Heart left ventricle (tissue), 16 donors: ENCODE measurements at places on chromosomes 2 and 18. TPM values are rescaled to one million over a fixed set of nuclear protein-coding genes. Genes with fewer than 3 reads are reported as not detected.
A peak's percentile ranks its signal among the peaks of the same experiment; 100 is the strongest.

Gene CRIM1
- total RNA-seq, result 89.9 TPM

Gene MTLN
- 145 TPM for total RNA-seq

Gene TGFBRAP1
- total RNA-seq, result 16.1 TPM

Gene NOL4
- total RNA-seq, result not detected

Gene REG3A
- not detected for total RNA-seq

Gene MATN3
- total RNA-seq, result not detected

- no peak overlapping the region for H3K27ac ChIP-seq
- H3K27me3 ChIP-seq, result no peaks in the 10 kb centered on the region
- no peak overlapping the region for H3K4me3 ChIP-seq
These were observed 525.4 kb downstream of the PIK3C3 start for GRCh38 chr18:42480441-42480840.

DNA sequence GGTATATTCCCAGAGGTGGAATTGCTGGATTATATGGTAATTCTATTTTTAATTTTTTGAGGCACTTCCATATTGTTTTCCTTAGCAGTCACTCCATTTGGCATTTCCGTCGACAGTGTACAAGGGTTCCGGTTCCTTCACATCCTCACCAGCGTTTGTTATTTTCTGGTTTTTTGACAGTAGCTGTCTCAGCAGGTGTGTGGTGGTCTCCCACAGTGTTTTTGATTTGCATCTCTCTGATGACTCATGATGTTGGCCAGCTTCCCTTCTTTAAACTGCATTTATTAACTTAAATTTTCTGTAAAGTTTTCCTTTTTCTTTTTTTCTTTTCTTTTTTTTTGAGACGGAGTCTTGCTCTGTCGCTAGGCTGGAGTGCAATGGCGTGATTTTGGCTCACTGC, 19.7 kb downstream of the SH3BP4 start:
- H3K27ac ChIP-seq, result no peak overlapping the region
- H3K4me3 ChIP-seq, result no peak overlapping the region
- no peaks in the 10 kb centered on the region for H3K36me3 ChIP-seq
- peaks cover 10% of the 10 kb centered on the region for H3K4me1 ChIP-seq
- no peak for DNase-seq

DNA sequence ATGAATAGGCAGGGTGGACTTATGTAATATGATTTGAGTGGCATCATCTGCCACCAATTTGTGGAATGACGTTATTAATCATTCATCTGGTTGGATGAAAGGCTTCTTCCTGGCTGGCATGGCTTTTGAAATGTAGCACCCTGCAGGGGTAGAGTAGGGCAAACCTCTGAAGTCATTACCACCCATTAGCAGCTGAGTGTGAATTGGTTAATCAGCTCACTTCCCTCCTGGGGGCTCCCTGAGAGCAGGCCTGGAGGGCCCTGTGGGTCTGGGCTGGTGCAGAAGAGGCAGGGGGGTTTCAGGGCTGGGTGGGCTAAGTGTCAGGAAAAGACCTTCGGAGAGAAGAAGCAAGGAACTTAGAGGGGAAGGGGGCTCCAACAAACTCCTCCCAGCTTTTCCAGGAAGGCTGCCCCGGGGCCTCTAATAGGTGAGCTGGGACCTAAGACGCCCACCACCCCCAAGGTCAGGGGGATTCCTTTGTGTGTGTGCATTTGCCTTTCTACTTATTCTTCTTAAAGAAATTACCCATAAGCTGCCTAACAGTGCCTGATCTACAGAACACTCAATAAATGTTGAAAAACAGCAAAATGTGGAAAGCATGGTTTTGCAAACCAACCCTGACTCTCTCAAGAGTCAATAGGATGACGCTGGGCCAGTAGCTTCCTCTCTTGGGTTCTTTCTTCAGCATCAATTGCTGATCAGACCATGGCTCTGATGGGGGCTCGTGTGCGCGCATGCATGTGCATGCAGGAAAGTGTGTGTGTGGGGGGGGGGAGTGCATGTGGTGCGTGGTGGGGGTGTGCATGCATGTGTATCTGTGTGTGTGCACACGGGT, 49.7 kb upstream of the ZNF516 start:
- H3K4me3 ChIP-seq, result no peak overlapping the region
- no peaks in the 10 kb centered on the region for H3K27me3 ChIP-seq
- no peak overlapping the region for H3K27ac ChIP-seq
- H3K36me3 ChIP-seq, result no peaks in the 10 kb centered on the region
- H3K4me1 ChIP-seq, result no peaks in the 10 kb centered on the region

GRCh38 chr2:20143263-20143662, 81.7 kb downstream of the SDC1 start:
- no peak for DNase-seq
- no peaks in the 10 kb centered on the region for H3K4me1 ChIP-seq
- no peaks in the 10 kb centered on the region for H3K36me3 ChIP-seq
- no peak overlapping the region for H3K27ac ChIP-seq

- H3K27ac ChIP-seq, result peak overlapping the region; percentile 96
- H3K4me1 ChIP-seq, result peaks cover 41% of the 10 kb centered on the region
- peaks cover 53% of the 10 kb centered on the region for H3K27me3 ChIP-seq
- peaks cover 18% of the 10 kb centered on the region for H3K36me3 ChIP-seq
- peak overlapping the region; percentile 85 for H3K4me3 ChIP-seq
These were observed 528 bp upstream of the PCGF1 start for GRCh38 chr2:74507926-74508520.

DNA sequence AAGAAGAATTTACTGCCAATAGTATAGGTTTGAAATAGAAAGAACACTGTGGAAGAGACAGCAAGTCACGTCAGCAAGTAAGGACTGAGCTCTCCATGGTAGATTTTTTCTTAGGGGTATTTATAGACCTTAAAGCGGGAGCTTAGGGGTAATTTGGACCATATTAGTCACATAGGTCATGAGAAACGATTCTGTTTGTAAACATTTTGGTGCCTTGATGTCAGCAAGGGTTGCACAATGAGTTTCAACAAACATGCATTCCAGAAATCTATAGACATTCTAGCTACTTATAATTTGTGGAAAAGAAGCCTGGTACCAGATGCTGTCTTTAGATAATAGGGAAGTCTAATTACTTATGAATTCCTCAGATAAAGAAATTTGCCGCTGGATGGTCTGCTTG, 624.7 kb downstream of the TDRD15 start:
- H3K27me3 ChIP-seq, result no peaks in the 10 kb centered on the region
- H3K4me3 ChIP-seq, result no peak overlapping the region
- H3K27ac ChIP-seq, result no peak overlapping the region
- no peaks in the 10 kb centered on the region for H3K36me3 ChIP-seq

DNA sequence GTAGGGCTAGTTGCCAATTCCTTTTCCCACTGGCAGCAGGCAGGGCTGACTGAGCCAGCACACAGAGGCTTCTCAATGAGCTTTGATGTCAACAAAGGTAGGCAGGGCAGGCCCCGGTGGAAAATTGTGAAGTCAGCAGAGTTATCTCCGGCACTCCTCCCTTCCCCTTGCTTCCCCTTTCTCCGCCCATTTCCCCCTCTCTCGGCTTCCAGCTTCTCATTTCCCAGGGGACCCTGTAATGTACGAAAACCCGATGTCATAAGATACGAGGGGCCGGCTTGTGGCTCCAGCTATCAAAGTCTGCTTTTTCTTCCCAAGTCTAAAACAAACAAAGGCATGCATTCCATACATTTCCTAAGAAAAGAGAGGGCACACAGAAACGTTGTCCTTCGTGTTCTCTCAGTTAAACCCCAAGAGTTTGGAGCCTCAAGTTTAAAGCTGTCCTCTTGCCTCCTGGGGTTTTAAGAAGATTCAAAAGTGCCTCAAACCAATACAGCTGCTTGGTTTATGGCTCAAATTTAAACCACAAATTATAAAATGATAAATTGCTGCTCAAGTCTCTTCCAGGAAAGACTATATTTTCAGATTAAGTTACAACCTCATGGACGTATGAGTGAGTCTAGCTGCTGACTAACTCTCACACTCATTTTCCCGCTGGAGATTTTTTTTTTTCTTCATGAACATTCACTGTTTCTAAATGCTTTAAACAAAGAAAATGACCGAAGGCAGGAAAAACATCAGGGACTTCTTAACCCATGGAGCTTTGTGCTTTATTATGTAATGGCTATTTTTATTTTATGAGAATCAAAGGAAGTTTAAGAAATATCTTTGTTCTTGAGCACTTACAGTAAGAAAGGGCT, 27.2 kb upstream of the EML4 start:
- peak overlapping the region; percentile 75 for H3K27ac ChIP-seq
- no peaks in the 10 kb centered on the region for H3K27me3 ChIP-seq
- peak overlapping the region; percentile 25 for H3K4me3 ChIP-seq
- DNase-seq, result peak; percentile 84
- H3K36me3 ChIP-seq, result no peaks in the 10 kb centered on the region
- no peaks in the 10 kb centered on the region for H3K4me1 ChIP-seq

GRCh38 chr2:102489646-102490045, 16.6 kb downstream of the SLC9A4 start:
- H3K4me3 ChIP-seq, result no peak overlapping the region
- H3K36me3 ChIP-seq, result no peaks in the 10 kb centered on the region
- H3K27ac ChIP-seq, result no peak overlapping the region
- H3K27me3 ChIP-seq, result peaks cover 18% of the 10 kb centered on the region
- DNase-seq, result no peak
- H3K4me1 ChIP-seq, result no peaks in the 10 kb centered on the region

DNA sequence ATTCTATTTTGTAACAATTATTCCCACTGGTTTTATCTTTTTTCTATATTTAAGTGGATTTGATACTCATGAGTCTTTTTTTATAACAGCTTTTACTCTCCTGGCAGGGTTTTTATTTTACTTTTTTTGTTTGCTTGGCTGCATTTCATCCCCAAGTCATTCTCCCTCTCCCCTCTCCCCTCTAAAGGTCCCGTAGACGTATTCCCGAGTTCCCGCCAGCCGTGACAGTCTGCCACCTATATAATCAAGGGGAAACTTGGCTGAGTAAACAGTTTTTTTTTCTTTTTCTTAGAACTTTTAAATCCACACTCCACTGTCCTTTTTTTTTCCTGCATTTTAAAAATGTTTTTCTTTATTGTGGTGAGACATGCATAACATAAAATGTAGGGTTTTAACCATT, 433.1 kb upstream of the HS6ST1 start:
- no peaks in the 10 kb centered on the region for H3K36me3 ChIP-seq
- H3K4me3 ChIP-seq, result no peak overlapping the region
- DNase-seq, result no peak
- H3K27me3 ChIP-seq, result no peaks in the 10 kb centered on the region

GRCh38 chr2:98489486-98489885, 44.8 kb downstream of the INPP4A start:
- no peak overlapping the region for H3K4me3 ChIP-seq
- H3K36me3 ChIP-seq, result peaks cover 3% of the 10 kb centered on the region
- H3K4me1 ChIP-seq, result peaks cover 81% of the 10 kb centered on the region
- no peaks in the 10 kb centered on the region for H3K27me3 ChIP-seq

DNA sequence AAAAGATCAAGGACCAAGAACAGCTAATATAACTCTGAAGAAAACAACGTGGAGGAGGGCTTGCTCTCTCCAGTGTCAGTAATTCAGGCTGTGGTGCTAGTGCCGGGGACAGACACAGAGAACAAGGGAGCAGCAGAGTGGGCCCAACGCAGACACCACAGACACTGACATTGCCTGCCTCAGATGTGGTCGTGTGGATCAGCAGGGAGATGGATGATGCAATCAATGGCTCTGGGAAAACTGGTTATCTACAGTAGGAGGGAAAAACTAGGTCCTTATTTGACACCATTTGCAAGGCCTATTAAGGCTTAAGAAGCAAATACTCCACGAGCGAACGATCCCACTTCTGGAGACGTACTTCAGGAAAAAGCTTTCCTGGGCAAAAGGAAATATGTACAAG, 36.1 kb downstream of the HDLBP start:
- H3K27me3 ChIP-seq, result no peaks in the 10 kb centered on the region
- peaks cover 8% of the 10 kb centered on the region for H3K4me1 ChIP-seq
- H3K4me3 ChIP-seq, result no peak overlapping the region
- no peak for DNase-seq
- H3K27ac ChIP-seq, result no peak overlapping the region

DNA sequence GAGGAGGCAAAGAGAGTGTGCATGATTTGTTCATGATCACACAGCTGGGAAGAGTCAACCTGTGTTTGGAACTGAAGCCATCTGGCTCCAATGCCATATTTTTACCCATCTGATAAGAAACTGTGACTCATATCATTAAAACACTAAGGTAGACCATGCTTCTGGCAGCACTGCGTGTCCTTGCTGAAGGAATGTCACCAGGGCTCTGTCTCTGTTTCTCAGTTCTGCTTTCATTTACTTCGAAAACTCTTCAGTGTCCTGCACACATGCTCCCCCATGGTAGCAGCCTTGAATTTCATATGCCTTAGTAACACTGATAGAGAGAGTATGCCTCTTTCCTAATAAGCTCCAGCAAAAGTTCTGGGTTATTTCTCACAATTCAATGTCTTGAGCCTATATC, 830.4 kb downstream of the DCDC2C start:
- H3K4me3 ChIP-seq, result no peak overlapping the region
- H3K36me3 ChIP-seq, result no peaks in the 10 kb centered on the region
- H3K4me1 ChIP-seq, result no peaks in the 10 kb centered on the region
- H3K27ac ChIP-seq, result no peak overlapping the region
- DNase-seq, result no peak

- DNase-seq, result no peak
- H3K27ac ChIP-seq, result no peak overlapping the region
- peaks cover 51% of the 10 kb centered on the region for H3K36me3 ChIP-seq
- no peaks in the 10 kb centered on the region for H3K27me3 ChIP-seq
- no peak overlapping the region for H3K4me3 ChIP-seq
These were observed 30.0 kb downstream of the HTR2B start for GRCh38 chr2:231094736-231095346.

- H3K27ac ChIP-seq, result no peak overlapping the region
- H3K4me1 ChIP-seq, result peaks cover 14% of the 10 kb centered on the region
- H3K36me3 ChIP-seq, result no peaks in the 10 kb centered on the region
These were observed 5.8 kb upstream of the WNT6 start for GRCh38 chr2:218853766-218854165.

DNA sequence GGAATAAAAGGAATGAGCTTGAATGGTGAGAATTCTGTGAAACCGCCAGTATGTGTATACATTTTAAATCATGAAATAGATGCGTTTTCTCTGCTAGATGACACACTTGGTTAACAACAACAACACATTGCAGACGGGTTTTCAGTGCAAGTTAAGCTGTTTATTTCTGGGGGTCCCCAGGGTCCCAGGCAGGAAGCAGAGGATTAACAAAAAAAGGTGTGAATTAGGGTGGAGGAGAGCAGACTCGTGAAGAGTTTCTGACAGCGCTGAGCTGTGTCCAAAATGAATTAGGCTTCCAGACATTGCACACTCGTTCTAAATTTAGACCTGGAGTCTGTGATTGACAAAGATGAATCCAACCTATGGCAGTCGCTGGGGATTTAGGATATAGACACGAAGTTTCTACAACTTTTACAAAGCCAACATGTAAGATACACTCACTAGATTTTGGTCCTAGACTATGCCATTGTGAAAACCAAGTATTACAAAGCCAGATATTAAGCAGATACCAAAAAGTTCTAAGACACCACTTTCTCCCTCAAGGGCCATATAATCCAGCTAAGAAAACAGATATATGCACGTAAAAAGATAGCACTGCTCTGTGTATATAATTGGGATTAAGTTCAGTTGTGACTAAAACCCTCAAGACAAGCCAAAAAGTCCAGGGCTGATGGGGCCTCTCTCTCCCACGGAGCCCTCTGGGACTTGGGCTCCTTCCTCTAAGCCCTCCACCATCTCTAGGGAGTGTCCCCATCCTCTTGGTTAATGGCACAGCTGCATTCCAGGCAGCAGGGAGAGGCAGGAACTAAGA, 120.2 kb downstream of the ACAA2 start:
- H3K36me3 ChIP-seq, result no peaks in the 10 kb centered on the region
- no peaks in the 10 kb centered on the region for H3K27me3 ChIP-seq
- peaks cover 9% of the 10 kb centered on the region for H3K4me1 ChIP-seq
- H3K27ac ChIP-seq, result no peak overlapping the region

- no peaks in the 10 kb centered on the region for H3K27me3 ChIP-seq
- H3K4me3 ChIP-seq, result no peak overlapping the region
- H3K27ac ChIP-seq, result no peak overlapping the region
- DNase-seq, result no peak
- H3K36me3 ChIP-seq, result no peaks in the 10 kb centered on the region
These were observed 360.6 kb downstream of the RND3 start for GRCh38 chr2:150126839-150127238.
